ENCODE measurements at places on chromosomes 4 and X.

DNA sequence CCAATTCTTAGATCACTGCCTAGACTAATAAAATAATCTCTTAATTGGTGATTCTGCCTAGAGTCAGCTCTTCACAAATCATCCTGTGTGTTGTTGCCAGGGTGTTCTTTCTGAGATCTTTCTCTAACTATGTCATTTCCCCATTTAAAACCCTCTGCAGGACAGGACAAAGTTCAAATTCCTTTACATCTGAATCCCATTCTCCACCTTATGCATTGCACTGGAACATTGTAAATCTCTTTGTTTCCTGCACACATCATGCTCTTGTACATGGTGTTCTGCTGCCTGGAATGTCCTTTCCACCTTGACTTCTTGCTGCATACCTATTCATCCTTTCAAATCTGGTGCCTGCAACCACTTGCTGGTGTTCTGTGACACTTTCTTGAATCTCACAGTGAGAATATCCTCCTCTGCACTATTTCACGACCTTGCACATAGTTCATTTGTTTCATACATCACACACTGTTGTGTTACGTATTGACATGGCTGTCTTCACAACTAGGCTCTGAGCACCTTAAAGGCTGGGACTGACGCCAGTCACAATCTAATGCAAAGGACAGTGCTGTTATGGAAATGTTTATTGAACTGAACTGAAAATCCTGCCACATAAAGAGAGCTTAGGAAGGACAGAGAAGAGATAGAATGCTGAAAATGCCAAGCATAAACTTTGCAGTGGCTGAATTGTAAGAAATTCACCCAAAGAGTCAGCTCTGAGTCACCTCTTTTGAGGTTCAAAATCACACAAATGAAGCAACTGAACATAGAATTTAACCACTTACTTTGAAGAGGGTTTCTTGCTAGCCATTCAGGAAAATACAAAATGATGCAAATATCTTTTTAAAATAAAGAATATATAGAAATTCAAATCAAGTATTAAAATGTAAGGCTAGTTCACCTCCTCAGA is 26.4 kb upstream of the SMIM14 start:
- no peak for DNase-seq

DNA sequence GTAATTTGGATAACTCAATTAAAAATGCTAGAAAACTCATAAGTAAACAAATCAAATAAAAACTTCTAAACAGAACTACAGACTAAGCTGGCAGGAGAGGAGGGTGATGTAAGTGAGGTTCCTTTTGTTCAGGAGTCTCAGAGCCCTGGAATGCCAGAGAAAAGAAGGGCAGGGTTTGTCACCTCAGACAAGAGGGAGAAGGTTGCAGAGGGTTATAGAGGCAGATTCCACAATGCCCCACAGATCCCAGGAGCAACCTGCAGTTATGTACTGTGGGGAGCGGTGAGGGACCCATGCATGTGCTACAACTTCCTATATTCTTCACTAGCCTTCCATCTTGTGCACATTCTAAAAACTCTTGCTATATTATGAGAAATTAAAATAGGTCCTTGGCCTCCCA is 129.7 kb downstream of the CFAP299 start:
- peak; percentile 27 for DNase-seq

DNA sequence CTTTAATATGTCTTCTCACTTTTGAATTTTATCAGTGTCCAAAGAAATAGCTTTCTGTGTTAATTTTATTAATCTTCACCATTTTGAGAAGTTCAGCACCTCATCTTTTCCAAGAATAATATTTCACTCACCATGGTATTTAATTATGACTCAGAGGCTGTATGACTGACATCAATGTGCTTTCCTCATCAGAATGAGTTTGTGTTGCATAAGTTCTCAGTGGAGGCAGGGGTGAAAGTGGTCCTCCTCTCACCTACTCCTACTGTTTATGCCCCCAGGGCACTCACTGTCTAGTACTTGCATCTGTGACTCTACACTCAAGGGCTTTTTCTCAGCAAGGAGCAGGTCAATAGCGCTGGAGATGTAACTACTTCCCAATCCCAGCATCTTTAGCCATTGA is 905.3 kb upstream of the INTU start:
- no peak for DNase-seq

- no peak for DNase-seq
These were observed 554 bp downstream of the KLHL15 start for GRCh38 chrX:24026432-24026831.
